ENCODE measurements at places on chromosomes 3 and 15.
A peak's percentile ranks its signal among the peaks of the same experiment; 100 is the strongest.

- no peak for DNase-seq
Observed at GRCh38 chr3:126859415-126860246, 123.3 kb upstream of the PLXNA1 start.

DNA sequence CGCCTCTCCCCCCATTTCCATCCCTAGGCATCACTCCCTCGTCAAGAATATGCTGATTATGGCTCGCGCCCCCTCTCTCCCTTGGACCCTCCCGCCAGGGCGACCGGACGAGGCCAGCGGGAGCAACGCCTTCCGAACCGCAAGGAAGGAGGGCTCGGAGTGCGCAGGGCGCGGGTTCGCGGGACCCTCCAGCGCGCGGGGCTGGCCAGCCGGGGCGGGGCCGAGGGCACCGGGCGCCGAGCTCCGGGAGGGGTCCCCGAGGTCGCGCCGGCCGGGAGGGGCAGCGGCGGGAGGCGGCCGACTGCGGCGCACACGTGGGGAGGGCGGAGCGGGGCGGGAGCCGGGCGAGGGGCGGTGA, 483 bp downstream of the EHD4 start:
- DNase-seq: no peak

GRCh38 chr3:16480861-16481545, 32.5 kb downstream of the RFTN1 start:
- no peak for DNase-seq

GRCh38 chr3:138063416-138063815, 52.0 kb downstream of the DZIP1L start:
- no peak for DNase-seq

- DNase-seq: no peak
Observed at GRCh38 chr3:127320529-127321121, 32.8 kb upstream of the PRR20G start.

DNA sequence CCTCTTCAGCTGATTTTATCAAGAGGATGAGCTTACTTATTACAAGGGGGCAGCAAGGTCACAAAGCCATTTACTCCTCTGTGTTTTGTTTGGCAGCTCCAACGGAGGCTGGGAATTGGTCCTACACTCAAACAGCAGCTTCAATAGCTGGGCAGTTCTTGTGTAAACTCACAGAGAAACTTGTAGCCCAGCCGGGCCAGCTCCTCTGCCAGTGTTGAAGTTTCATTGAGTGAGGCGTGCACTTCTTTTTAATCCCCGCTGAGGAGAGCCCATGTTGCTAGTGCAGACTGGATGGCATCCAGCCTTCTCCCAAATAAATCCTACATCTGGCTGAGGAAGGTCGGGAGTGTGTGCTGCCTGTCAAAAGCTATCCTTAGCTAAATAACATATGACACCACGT, 59.5 kb downstream of the BFSP2 start:
- DNase-seq: no peak

DNA sequence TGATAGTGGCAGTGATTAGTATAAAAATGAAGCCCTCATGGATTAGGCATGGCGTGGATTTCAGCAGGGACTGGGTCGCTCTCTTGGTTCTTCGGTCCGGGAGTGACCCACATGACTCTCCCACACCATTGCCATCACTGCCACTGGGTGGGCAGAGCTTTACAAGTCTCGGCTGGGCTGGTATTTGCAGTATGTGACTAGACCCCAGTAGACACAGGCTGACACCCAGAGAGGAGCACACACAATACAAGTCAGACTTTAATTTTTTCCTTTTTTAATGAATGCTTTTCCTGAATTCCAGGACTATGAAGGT, 1.5 kb downstream of the SV2B start:
- no peak for DNase-seq

DNA sequence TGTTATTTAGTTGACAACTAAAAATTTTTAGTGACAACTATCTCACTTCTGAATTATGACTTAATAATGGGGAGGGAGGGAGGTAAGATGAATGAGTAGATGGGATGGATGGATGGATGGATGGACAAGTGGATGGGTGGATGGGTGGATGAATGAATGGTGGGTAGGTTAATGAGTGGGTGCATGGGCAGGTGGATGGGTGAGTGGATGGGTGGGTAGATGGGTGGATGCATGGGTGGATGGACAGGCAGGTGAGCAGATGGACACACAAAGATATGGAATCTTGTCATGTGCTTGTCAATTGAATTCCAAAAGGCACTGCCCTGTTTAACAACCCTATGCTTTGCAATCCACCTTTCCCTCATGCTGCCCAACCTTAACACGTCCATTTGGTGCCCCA, 41.5 kb downstream of the KLHL25 start:
- DNase-seq: no peak

DNA sequence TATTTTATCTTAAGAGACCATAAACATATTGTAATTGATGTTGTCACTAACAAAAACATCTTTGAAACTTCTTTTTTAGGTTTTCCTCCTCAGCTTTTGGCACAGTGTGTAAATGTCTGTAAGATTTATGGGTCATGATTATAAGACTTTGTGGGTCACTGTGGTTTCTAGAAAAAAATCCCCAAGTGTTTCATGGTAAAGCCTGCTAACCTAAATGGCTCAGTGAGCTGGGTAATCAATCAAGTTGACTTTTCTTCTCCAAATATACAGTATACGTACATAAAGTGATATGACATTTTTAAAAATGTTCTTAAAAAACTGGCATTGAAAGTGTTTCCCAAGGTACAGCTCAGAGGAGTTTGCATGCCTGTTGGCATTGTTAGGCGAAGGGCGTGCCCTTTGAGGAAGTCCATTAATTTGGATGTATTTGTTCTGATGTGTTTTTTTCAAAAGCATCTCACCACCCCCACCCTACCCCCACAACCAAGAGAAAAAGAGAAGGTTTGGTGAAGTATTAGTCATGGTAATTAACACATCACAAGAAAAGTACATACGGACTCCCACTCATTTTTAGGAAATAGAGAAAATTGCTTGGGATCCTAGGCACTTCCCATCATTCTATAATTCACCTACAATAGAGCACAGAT, 385.4 kb upstream of the LRRC3B start:
- DNase-seq: no peak

DNA sequence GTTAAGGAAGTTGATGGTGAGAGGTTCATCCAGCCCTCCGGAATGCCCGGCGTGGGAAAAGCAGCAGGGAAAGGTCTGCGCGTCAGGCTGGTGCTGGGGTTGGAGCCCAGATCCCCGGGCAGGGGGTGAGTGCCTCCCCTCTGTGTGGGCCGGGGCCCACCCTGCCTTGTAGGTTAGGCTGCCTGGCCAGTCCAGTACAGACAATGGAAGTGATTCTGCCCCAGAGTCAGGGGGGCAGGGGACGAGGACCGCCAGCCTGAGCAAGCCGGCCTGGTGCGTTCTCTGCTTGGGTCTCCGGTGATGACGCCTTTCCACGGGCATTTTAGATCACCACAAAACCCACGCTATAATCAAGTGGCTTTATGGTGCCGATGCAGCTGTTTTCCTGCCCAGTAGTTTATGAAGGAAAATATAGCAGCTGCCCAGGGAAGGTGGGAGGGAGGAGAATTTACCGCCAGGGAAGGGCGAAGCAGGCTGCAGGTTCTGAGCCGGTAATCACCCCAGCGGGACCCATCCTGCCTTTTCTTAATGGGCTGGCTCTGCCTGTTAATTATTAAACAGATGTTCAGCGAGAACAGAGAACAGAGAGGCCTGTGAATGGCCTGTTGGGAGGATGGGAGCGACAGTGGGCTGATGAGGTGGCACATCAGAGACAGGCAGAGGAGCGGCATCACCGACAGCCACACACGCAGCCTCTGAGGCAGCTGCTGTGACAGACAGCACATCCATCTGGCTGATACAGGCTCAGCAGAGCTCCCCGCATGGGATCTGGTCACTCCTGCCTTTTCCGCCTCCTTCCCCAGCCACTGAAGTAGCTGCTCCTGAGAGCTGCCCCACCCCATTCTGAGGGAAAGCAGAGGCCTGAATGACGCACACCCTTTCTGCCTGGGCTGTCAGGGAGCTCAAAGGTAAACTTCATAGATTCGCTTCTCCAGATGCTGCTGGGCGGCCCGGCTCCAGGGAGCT, 35.2 kb downstream of the BDH1 start:
- peak; percentile 79 for DNase-seq

- no peak for DNase-seq
Observed at GRCh38 chr3:140467796-140468315, 210.0 kb upstream of the TRIM42 start.

DNA sequence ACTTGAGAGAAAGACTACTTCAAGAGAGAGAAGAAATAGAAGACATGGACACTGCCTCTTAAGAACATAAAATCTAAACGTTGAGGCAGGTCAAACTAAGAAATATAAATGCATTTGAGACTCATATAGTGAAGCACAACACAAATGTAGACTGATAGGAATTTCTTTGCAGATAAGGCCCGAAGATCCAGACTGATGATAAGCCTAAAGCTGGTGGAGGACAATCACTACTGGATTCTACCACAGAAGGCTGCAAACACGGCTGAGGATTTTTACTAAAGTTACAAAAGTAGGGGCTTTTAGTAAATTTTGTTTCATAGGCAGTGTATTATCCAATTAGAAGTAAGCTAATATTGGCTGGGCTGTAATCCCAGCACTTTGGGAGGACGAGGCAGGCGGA, 278.3 kb downstream of the RAP2B start:
- DNase-seq: no peak

GRCh38 chr3:62870321-62870720, 4.9 kb downstream of the CADPS start:
- DNase-seq: no peak

DNA sequence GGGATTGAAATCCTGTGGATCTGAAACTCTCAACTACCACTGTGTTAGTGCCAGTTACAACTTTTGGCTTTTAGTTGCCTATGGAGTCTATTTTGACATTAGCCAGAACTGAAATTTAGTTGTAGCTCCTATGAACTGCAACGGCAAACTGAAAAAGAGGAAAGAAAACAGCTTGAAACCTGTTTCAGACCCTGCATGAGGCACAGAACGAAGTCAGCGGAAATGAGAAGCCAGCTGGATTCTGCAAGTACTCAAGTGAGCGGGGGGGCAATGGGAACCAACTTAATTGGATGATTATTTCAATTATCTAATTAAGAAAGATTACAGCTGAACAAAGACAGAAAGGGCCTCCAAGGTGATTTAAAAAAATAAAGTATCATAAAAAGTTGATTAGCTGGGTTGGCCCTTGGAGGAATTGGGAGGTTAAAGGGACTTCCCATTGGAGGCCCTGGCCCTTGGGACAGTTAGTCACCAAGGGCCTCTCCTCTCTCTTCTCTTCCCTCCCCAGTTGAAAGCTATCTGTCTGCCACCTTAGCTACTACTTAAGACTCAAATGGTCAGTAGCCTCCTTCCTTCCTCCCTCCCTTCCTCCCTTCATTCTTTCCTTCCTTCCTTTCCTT, 352.1 kb downstream of the SHQ1 start:
- DNase-seq: no peak

GRCh38 chr3:46852839-46853355, 10.3 kb downstream of the MYL3 start:
- no peak for DNase-seq

DNA sequence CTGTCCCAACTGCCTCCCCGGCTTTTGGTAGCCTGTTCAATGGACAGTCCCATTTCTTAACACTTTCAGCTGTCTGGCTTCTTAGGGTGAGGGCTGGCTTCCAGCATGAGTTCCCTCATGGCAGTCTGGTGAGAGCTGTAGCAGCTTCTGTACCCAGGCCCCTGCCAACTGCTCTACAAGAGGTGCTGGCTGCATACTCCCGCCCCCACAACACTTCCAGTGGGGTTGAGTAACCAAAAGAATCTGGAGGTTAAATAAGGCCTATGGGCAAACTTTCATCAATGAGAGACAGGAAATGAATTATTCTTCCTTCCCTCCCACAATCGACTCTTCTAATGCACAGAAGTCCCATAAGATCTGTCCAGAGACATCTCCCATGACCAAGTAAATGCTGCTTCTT, 145.0 kb downstream of the NEK10 start:
- no peak for DNase-seq

GRCh38 chr3:42751609-42752008, 21.4 kb downstream of the CCDC13 start:
- DNase-seq: no peak

GRCh38 chr3:149419816-149420215, 42.4 kb upstream of the TM4SF1 start:
- DNase-seq: no peak

GRCh38 chr3:151926956-151927355, 53.5 kb downstream of the SUCNR1 start:
- no peak for DNase-seq

- no peak for DNase-seq
Observed at GRCh38 chr3:69463531-69463930, 77.6 kb upstream of the FRMD4B start.

- no peak for DNase-seq
Observed at GRCh38 chr3:184031187-184031792, at the start of gene HTR3D. HTR3D (plus strand) TSS chr3:184031742; CDS start chr3:184031742, 0 bp downstream.

DNA sequence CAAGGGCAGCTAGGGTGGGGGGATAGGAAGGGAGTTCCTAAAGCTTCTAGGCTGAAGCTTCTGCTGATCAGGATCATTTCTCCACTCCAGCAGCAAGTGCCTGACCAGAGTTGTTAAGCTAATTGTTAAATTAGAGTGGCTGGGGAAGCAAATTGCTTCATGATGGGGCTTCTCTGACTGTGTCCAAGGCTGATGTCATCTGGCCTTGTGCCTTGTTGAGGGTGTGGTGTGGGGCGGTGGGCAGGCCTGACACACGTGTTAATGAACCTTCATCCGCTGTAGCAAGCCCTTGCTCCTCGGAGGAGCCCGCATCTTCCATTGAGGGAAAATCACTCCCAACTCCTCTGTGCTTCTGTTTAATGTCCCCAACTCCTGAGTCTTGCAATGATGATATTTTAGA, 84.3 kb upstream of the ROPN1 start:
- DNase-seq: no peak

DNA sequence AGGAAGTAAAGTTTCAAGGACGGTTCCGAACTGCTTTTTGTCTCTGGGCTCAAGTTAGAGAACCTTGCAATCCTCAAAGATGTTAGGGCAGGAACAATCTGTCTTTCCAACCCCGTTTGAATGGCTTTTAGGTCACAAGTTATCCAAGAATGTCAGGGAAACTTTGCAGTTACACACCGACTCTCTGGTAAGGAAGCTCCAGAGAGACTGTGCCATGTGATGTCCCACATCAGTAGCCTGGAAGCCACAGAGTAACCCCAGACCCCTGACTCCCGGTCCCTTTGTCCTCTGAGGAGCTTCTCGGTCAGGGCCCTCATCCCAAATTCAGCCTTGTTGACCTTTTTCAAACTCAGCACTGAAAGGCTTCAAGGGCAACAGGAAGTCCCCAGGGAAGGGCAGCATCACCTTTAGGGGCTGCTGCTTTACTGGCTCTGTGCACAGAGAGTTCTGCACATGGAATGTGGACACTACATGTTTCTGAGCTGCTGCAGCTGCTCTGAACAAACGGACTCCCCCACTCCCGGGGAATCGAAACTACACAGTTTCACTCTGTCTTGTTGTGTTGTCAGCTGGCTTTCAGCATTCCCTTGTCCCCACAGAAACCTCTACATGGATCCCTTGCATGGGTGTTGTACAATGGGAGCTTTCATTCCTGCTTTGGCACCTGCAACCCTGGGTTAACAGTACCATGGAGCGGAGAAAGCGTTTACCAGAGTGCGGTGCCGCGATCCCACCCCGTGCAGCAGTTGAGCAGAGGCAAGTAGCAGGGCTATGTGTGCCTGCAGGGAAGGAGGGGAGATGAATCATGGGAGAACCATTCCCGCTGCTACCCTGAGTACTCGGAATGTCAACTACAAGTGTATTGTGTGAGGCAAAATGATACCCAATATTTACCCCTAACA, 408.2 kb upstream of the THBS1 start:
- DNase-seq: no peak

Measured in NCI-H2171 (cell line).